ENCODE measurements at places on chromosomes 12 and 14.

GRCh38 chr14:69044965-69045555 is 66.0 kb upstream of the ACTN1 start:
- DNase-seq: no peak

DNA sequence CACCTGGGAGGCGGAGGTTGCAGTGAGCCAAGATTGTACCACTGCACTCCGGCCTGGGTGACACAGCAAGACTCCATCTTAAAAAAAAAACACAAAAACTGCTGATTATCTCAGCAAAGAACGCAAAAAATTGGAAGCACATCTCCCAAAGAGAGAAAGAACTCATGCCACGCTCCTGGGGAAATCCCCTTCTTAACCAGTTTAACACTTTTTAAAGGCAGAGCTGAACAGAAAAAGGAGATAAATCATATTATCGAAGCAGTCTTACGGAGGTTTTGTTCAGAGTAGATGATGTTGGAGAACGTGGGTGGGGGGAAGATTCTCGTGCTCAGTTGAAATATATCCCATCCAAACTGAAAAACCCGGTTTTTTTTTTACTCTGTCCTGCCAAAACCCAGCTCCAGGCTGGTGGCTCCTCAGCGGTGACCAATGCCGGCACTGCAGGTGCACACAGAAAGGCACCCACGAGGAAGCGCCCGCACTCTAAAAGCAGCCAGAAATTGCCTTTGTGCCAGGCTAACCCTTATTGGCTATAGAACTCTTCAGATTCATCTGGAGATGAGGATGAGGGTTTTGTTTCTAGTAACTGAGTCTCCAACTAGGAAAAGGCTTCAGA is 100.2 kb upstream of the PARP11 start:
- DNase-seq: no peak

GRCh38 chr12:15956413-15957185 is 45.5 kb downstream of the DERA start:
- no peak for DNase-seq

DNA sequence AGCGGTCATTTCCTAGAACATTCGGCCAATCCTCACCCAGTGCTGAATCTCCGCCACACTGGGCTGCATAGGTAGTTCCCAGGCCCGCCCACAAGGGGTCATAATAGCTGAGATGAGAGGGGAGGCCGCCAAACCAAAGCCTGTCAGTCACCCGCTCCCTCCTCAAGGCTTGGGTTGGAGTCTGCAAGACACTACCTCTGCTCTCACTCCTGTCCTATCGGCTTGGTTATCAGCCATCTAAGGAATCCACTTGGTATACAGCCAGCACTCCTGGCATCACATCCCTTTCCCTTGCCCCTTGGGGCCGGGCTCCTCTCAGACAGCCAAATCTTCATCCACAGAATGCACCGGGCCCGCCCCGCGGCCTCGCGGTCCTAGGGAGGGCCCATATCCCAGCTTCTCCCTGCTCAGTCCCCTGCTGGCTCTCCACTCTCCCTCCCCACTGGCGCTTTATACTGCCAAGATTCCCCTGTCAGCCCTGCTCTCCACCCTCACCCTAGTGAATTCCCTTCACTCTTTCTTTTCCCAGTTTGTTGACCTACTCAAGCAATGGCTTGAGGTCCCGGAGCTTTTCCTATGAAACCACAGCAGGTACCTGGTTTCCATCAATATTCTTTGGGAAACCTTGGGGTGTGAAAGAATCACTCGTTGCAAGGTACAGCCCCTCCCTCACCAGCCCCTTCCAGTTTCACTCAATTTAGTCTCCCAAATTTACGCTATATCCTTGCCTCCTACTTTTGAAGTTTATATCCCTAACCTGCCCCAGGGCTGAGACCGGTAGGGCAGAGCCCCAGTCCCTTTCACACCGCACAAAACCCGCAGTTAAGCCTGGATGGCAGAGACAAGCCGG is 1.4 kb downstream of the IFFO1 start:
- peak; percentile 78 for DNase-seq

- peak; percentile 2 for DNase-seq
These were observed 116.3 kb downstream of the GLT1D1 start for GRCh38 chr12:128969480-128970055.

DNA sequence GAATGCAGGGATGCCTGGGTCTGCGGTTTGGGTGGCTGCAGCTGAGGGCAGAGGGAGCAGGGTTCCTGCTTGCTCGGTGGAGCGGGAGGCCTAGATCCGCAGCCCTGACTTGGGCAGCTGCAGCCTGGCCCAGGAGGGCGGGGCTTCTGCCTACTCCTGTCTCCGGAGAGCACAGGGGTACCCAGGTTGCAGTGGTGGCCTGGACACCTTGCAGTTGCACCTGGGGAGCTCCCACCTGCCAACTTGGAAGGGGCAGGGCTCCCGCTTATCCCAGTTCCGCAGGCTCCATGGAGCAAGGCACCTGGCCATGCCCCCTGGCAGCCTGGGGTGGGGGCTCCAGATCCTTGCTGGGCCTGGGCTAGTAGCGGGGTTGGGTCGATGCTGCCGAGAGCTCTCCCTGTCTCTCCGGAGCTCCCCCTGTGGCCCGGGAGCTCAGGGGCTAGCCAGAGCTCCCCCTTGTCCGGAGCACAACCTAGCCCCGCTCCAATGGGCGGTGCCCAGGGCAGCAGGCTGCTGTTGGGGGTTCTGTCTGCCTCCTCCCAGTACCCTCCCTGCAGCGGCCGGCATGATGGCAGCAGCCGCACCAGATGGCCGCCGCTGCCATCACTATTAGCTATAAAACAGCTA is 136.4 kb downstream of the PTPRR start:
- no peak for DNase-seq

DNA sequence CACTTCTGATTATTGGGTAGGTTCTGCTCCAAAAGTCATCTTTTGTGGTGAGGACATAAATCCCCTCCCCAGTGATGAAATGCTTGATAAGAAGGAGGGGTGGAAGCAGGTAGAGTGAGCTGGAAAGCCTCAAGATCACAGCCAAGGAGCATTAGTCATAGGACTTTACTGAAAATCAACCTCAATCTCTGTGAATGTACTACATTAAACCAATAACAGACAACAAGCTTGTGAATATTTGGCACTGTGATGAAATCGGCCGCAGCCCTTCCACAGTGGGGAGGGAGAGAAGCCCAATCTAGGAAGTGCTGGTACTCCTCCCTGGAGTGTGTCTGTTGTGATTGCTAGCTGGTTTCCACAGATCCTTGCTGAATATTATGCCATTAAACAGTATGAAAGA is 41.2 kb upstream of the PTCSC3 start:
- peak; percentile 42 for DNase-seq

DNA sequence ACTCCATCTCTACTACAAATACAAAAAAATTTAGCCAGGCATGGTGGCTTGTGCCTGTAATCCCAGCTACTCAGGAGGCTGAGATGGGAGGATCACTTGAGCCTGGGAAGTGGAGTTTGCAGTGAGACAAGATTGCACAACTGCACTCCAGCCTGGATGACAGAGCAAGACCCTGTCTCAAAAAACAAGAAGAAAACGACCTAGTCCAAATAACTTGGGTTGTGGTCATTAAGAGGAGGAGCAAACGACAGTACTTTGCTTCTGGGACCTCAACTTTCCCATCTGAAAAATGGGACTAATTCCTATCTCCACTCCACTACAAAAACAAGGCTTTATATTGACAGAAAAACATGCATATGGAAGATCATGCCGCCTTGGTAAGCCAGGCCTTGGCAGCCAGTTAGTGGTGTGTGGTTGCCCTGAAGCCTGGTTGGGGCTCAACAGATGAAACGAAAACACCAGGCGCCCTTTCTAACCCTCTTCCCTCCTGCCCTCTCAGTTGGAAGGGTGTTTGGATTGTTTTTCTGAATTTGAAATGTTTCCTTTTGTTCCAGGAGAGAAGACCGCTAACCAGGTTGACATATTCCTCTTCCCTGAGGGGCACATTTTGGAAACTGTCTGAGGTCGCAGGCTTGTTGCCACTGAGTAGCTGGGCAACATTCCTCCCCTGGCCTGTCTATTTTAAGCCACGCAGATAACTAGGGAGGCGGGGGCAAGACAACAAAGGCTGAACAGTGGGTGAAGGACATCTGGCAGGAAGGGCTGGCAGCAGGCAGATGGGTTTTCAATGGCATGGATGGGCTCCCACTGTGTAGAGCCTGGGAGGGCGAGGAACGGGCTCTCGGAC is 13.7 kb upstream of the VPS37B start:
- DNase-seq: no peak

- DNase-seq: no peak
These were observed 1.7 kb upstream of the AKAP6 start for GRCh38 chr14:32327255-32327961.

DNA sequence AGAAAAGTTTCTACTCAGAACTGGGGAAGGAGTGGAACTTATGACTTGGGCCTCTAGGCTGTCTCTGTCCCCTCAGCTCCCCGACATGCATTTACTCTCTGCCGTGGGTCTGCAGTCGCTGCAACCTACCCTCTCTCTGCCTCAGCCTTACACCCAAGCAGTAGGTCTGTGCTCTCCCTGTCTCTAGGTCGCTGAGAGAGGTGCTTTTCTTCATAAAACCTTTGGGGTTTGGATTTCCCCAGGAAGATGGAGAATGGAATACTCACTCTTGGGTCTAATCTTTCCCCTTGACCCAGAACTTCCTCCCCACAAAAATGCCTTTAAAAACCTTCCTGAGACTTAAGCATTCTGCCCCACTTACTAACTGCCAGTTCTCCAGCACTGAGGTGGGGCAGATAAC is 12.9 kb downstream of the GPR84 start:
- no peak for DNase-seq

DNA sequence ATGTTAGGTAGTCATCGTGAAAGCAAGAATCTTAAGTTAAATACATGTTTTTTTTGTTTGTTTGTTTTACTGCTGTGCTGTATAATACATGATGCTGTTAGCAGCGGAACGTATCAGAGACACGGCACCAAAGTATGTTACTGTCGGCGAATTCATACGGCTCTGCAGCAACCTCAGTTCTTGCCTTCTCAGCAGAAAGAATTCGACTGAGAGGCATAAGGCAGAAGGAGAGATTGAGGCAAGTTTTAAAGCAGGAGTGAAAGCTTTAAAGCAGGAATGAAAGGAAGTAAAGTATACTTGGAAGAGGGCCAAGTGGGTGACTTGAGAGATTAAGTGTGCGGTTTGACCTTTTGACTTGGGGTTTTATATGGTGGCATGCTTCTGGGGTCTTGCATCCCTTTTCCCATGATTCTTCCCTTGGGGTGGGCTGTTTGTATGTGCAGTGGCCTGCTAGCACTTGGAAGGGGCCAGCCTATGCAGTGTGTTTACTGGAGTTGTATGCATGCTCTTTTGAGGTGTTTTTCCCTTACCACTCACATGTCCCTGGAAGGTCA is 23.7 kb downstream of the LEMD3 start:
- no peak for DNase-seq

- peak; percentile 5 for DNase-seq
These were observed 448.5 kb downstream of the TMEM121 start for GRCh38 chr14:105974902-105975301.

- DNase-seq: peak; percentile 28
These were observed at the start of gene FLVCR2 for GRCh38 chr14:75578102-75578785. Gene FLVCR2, plus strand, starts transcription at chr14:75578620. Its CDS starts 353 bp downstream, at chr14:75578973.

- no peak for DNase-seq
These were observed 41.1 kb downstream of the GNG2 start for GRCh38 chr14:51901475-51902024.

- DNase-seq: no peak
These were observed 177.9 kb downstream of the APAF1 start for GRCh38 chr12:98823012-98823411.

DNA sequence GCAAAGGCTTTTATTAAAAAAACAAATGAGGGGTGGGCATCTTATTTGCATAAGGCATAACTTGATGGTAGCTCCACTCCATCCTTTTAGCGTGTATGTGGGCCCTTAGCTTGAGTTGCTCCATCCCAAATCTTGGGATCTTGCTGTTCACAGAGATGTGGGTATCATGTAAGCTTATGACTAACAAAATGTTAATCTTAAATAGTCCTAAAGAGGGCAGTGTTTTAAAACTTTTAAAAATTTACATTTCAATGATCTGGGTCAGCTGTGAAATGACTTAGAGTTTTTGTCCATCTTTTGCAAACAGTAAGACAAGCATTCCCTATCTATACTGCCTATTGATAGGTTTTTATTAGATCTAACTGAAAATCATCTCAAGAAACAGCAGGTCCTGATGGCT is 86.0 kb downstream of the SLCO1A2 start:
- peak; percentile 16 for DNase-seq

- DNase-seq: no peak
These were observed 117.1 kb upstream of the SLC35F4 start for GRCh38 chr14:57982804-57983634.

DNA sequence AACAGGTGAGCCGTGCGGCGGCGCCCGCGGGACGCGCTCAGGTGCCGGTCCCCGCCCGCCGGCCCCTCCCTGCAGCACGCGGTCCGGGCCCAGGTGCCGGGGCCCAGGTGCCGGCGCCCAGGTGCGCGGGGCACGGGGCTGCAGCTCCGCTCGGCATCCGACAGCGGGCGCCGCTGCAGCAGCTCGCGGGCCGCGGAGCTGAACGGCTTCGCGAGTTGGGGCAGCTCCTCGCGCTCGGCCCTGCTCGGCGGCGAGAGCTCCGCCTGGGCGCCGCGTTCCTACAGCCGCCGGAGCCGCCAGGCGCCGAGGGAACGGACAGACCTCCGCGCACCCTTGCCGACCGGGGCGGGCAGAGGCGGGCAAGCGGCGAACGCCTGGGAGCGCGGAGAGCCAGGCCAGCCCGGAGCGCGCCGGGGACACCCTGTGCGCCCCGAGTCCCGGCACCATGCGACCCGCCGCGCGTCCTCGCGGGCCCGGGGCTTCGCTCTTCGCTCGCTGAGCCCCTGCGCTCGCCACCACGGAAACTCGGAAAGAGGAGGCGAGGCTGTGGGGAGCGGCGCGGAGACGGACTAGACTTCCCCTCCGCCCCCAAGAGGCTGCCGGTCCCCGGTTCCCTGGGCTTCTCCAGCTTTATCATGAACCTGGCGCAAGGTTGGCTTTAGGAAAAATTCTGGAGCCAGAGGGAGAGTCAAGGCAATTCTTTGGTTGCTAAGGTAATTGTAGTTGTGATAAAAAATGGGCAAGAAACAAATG is at the start of gene RGS6:
TSS of gene RGS6 (plus strand) at position 201 of the 753 bp plus-strand sequence.
- no peak for DNase-seq

DNA sequence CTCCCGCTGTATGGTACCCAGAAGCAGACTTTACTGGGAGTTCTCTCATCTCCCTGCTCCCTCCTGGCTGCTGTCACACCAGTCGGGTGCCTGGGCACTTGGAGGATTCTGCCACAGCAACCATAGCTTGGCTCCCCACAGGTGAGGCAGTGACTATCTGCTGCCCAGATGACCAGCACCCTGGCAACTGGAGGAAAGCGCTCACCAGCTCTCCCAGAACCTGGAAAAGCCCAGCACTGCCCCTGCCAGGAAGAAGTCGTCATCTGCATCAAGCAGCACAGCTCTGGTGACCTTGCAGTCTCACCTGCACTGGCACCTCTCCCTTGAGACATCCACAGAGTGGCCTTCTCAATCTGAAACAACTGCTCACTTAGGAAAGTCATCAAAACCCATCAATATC is 31.9 kb upstream of the TC2N start:
- no peak for DNase-seq

GRCh38 chr12:71795901-71796300 is 41.2 kb downstream of the RAB21 start:
- no peak for DNase-seq
